ENCODE measurements at places on chromosomes 5 and 9. TPM values are rescaled to one million over a fixed set of nuclear protein-coding genes. Genes with fewer than 3 reads are reported as not detected.

The GADD45G gene
- 161 TPM for polyA plus RNA-seq

The CCL28 gene
- polyA plus RNA-seq = not detected

The FCHO2 gene
- 19.9 TPM for polyA plus RNA-seq

The ROPN1L gene
- polyA plus RNA-seq = 4.3 TPM

The SLC6A7 gene
- 4.6 TPM for polyA plus RNA-seq

The F2RL1 gene
- 0.12 TPM for polyA plus RNA-seq

The SPATA31A3 gene
- not detected for polyA plus RNA-seq

The CCL27 gene
- polyA plus RNA-seq = 2.9 TPM
